T-cell (primary cell): ENCODE measurements at places on chromosomes 13 and 19.

DNA sequence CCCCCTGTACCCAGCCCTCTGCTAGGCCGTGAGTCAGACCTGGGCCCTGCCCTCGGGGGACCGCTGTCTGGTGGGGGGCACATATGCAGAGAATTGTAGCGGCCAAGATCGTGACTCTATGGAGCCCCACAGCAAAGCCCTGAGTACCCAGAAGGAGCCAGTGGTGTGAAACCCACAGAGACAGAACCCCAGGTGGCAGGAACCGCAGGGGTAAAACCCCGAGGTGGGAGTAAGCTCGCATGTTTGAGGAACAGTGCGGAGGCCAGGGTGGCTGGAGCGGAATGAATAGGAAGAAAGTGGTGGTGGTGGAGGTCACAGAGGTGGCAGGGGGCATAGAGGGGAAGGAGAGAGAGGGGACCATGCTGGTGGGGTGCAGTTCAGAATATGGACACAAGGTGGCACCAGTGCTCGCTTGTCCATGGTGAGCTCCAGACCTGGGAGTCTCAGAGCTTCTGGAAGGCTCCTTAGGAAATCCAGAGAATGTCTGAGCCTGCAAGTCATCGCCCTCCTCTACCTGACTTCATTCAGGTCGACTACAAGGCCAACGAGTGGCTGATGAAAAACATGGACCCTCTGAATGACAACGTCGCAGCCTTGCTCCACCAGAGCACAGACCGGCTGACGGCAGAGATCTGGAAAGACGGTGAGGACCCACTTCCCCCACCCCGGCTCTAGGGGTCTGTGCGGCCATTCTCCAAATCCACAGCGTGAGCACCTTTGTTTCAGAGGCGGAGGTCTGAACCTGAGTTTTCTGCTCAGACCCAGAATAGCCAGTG lies 48.9 kb downstream of the MYH14 start:
- DNase-seq = no peak

- no peak for DNase-seq
Observed at GRCh38 chr19:7618771-7619510, 10.4 kb downstream of the XAB2 start.

- DNase-seq = no peak
Observed at GRCh38 chr19:37980419-37981170, 73.6 kb downstream of the SIPA1L3 start.

DNA sequence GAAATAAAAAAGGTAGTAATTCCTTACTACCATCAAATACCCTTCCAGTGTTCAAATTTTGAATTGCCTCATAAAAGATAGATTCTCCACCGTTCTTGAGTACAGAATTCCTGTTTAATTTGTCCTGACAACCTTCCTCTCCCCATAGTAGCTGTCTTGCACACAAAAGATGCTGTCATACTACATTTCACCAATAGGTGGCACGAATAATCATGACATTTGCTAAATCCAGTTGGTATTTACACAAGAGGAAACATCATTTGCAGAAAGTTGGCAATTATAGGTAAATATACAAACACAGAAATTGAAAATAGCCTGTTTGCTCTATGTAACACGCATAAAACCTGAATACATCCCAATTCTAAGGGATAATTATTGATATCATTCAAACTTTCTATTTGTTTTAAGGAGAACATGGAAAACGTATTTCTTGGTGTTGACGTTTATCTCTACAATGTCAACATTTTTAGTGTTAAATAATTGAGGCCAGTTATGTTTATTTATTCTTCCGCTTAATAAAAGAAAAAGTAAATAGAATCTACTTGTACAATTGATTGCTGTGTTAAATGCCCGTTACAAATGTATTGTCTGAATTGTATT lies 58.3 kb upstream of the CLDN10 start:
- DNase-seq = no peak

- DNase-seq = no peak
Observed at GRCh38 chr13:74424455-74424854, 290.3 kb upstream of the KLF12 start.

DNA sequence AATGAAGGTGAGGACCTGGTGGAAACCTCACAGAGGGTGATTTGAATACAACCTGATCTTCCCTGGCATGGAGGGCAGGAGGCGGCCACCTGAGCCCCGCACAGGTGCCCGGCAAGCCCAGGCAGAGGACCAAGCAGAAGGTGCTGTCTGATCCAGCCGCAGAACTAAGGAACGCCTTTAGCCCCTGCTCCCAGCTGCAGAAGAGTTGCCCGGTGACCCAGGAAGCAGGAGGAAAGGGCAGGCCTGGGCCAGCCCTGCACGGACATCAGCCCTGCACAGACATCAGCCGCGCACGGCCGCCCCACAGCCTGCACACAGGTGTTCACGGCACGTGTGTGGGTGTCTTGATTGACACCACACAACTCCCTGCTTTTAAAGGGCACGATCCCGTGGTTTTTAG lies 43.1 kb downstream of the RASA3 start:
- no peak for DNase-seq

DNA sequence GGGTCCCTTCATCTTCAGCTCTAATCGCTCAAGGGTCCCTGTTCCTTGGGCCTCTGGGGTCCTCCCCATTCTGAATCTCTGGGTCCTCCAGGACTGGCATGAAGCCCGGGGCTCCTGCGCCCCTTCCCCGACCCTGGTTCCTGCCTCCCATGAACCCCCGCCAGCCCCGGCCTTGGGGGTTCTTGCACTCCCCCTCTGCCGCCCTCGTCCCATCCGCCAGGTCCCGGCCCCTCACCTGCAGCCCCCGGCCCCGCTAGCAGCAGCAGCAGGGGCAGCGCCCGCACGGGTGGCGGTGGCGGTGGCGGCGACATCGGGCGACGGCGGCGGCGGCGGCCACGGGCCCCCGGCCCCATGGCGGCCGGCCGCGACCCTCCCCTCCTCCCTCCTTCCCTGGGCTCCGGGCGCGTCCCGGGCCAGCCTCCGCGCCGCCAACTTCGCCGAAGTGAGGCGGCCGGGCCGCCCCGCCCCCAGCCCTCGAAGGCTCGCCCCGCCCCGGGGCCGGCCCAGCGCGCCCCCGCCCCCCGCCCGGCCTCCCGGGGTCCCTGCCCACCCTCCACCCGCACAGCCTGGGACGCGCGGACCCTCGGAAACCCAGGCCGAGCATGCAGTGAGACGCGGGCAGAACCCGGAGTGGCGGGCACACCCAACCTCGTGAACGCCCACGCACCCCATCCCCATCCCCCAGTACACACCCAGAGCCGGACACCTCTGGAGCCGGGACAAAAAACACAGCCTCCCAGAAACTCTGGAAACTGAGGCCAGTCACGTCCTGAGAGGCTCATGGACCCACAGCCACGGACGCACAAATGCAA lies at the start of gene NOTCH3:
NOTCH3 (minus strand) TSS at position 443 of the 812 bp plus-strand sequence; CDS start at position 353, 90 bp downstream.
- DNase-seq = no peak

DNA sequence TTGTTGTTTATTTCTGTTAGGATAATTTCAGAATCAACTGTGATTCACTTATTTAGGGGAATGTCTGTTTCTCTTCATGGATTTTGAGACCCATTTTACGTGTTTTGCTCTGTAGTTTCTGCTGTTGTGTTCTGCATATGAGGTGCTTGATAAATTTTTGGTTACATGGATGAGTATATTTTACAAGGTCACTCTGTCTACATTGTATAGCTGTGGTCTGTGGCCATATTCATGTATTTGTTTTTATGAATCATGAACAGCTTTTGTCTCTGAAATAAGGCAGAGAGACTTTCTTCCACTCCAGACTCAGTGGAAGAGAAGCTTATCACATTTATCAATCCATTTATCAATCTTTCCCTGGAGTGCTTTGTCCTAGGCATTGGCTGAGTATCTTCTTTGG lies 56.6 kb downstream of the PDS5B start:
- DNase-seq = no peak

DNA sequence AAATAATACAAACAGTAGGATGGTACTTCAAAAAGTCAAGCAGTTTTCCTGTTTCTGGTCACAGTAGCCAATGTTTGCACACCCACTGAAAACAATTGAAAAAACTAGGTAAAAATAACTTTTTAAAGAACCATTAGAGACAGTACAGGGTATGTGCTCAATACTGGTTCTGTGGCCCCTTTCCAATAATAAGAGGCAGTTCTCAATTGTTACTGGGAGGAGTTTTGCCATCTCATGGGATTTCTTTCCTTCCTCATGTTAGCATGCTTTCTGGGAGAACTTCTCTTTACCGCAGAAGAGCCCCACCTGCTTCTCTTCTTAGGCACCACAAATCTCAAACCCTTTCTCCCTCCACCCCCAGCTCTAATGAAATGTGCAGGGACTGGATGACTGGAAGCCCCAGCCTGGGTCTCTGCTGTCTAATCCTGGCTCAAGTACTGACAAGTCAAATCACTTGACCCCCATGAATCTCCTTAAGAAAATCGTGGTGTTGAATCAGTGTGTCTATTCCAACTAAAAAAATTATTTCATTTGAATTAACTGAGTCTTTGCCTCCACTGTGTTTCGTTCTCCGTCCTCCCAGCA lies 14.6 kb downstream of the METTL21C start:
- no peak for DNase-seq

DNA sequence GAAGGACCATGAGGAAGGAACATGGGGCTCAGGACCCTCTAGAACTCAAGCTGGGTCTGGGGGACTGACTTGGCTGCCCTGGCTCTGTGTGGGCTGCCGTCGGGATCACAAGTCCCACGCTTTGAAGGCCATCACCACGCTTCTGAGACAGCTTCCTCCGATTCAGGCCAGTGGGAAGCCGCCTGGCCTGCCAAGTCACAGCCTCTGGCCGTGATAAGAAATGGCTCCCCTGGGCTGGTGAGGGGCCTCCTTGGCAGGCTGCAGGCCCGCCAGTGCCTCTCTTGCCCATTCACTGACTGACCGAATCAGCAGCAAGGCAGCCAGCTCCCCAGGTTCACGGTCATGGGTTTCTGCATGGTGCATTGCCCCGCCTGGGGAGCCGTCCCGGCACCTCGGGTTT lies 48.8 kb downstream of the COMP start:
- no peak for DNase-seq
